PC-3 (cell line): ENCODE measurements at places on chromosomes 13 and 19.

DNA sequence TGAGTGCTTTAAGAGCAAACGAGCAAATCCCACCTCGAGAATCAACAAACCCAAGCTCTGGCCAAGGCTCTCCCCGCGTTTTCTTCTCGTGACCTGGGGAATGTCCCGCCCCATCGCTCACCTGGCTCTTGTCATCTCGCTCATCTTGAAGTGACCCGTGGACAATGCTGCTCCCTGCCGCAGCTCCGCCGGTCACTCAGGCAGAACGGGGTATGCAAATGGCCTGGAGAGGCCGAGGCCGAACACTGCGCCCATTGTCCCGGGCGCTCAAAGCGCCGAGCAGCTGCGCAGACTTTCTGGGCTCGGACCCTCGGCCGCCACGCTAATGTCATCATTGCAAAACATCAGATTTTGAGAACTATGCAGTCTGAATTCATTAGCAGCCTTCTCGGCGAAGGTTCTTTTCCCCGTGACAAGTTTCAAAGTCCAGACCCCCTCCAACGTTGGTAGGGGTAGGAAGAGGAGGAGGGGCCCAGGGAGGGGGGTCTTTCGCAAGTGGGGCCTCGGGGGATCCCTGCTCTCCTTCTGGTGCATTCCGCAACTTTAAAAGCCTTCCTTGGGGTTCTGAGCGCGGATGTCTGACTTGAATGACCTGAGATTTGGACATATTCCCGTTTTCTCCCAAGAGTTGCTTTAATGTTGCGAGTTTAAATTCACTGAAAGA lies 39.7 kb downstream of the SOX1 start:
- H3K4me1 ChIP-seq, result no peaks in the 10 kb centered on the region

GRCh38 chr13:35593651-35594050 lies 117.2 kb upstream of the MAB21L1 start:
- no peak overlapping the region for H3K27ac ChIP-seq
- no peak for DNase-seq
- H3K36me3 ChIP-seq, result no peaks in the 10 kb centered on the region
- H3K4me3 ChIP-seq, result no peak overlapping the region
- H3K4me1 ChIP-seq, result no peaks in the 10 kb centered on the region

- DNase-seq, result no peak
- H3K4me3 ChIP-seq, result no peak overlapping the region
- no peaks in the 10 kb centered on the region for H3K36me3 ChIP-seq
- no peaks in the 10 kb centered on the region for H3K27me3 ChIP-seq
- no peaks in the 10 kb centered on the region for H3K4me1 ChIP-seq
- H3K27ac ChIP-seq, result no peak overlapping the region
These were observed 7.4 kb downstream of the IFNL1 start for GRCh38 chr19:39303373-39304184.

- H3K27me3 ChIP-seq, result no peaks in the 10 kb centered on the region
- no peaks in the 10 kb centered on the region for H3K4me1 ChIP-seq
- no peak for DNase-seq
- no peak overlapping the region for H3K4me3 ChIP-seq
- no peaks in the 10 kb centered on the region for H3K36me3 ChIP-seq
These were observed 23.2 kb upstream of the CRTC1 start for GRCh38 chr19:18660051-18660910.

DNA sequence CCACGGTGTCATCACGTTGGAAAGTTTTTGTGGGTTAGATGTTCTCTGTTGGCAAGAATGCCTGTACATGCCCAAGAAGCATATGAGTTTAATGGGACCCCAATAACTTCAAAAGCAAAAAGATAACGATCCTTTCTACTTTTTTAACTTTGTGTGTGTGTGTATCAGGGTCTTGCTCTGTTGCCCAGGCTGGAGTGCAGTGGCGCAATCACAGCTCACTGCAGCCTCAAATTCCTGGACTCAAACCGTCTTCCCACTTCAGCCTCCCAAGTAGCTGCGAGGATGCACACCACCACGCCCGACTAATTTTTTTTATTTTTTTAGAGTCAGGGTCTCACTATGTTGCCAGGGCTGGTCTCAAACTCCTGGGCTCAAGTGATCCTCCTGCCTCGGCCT lies 34.3 kb upstream of the TPM4 start:
- H3K4me3 ChIP-seq, result peak overlapping the region; percentile 36; the same call in 1 of the 2 replicates
- 0 out of 2 replicates have a peak, but pooled peaks cover 5% of the 10 kb centered on the region for H3K4me1 ChIP-seq
- no peaks in the 10 kb centered on the region for H3K36me3 ChIP-seq
- no peaks in the 10 kb centered on the region for H3K27me3 ChIP-seq

DNA sequence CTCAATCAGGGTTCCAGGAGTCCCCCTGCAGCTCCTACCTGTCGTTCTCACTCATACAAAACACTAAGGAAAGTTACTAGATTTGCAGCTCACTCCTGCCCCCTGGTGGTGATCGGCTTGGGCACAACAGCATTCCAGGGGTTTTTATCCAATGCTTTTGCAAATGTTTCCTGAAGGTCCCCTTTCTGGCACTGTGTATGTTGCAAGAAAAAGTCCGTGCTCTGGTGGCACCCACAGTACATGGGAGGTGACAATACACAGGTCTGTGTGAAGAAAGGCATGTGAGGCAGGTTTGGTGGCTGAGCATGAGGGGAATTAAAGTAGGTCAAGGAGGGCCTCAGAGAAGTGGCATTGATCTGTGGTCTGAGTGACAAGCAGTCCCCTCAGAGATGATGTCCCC lies 8.6 kb upstream of the TYK2 start:
- H3K36me3 ChIP-seq, result peaks cover 19% of the 10 kb centered on the region
- DNase-seq, result peak; percentile 94
- no peak overlapping the region for H3K4me3 ChIP-seq
- H3K27me3 ChIP-seq, result no peaks in the 10 kb centered on the region

DNA sequence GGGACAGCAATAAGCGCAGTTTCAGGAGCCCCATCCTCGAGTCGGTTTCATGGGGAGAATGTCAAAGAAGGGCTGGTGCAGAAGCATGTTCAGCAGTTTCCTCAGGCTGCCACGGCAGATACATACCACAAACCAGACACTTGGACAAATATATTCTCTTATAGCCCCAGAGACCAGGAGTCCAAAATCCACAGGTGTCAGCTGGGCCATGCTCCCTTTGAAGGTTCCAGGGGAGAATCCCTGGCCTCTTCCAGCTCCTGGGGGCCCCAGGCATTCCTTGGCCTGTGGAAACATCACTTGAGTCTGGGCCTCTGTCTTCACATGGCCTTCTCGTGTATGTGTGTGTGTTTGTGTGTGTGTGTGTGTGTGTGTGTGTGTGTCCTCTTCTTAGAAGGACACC lies 164.1 kb downstream of the UQCRFS1 start:
- H3K36me3 ChIP-seq, result no peaks in the 10 kb centered on the region
- H3K27ac ChIP-seq, result no peak overlapping the region
